ENCODE measurements at places on chromosomes 13 and 19.
A peak's percentile ranks its signal among the peaks of the same experiment; 100 is the strongest.

- no peak for DNase-seq
These were observed 66.5 kb downstream of the RXFP2 start for GRCh38 chr13:31805841-31806240.

DNA sequence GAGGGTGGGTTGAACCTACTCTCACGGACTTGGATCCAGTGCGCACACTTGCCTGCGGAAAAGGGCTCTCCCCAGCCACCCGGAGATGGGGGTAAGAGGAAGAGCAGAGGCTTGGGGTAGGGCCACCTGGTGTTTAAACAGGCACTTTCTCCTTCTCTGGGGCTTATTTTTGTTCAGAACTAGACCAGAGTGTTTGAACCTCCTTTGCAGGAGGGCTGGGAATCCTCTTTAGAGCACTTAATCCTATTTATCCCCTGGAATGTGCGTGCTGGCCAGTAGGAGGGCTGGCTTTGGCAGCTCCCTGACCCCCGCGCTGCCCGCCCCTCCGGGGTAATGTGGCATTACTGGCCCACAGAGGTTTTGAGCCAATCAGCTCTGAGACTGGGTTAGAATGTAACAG is 2.0 kb downstream of the RGS9BP start:
- no peak for DNase-seq

GRCh38 chr19:51372649-51373504 is at the start of gene NKG7:
TSS of gene NKG7 (minus strand) at chr19:51372654. CDS start at chr19:51372535, 119 bp downstream.
- peak; percentile 94 for DNase-seq

DNA sequence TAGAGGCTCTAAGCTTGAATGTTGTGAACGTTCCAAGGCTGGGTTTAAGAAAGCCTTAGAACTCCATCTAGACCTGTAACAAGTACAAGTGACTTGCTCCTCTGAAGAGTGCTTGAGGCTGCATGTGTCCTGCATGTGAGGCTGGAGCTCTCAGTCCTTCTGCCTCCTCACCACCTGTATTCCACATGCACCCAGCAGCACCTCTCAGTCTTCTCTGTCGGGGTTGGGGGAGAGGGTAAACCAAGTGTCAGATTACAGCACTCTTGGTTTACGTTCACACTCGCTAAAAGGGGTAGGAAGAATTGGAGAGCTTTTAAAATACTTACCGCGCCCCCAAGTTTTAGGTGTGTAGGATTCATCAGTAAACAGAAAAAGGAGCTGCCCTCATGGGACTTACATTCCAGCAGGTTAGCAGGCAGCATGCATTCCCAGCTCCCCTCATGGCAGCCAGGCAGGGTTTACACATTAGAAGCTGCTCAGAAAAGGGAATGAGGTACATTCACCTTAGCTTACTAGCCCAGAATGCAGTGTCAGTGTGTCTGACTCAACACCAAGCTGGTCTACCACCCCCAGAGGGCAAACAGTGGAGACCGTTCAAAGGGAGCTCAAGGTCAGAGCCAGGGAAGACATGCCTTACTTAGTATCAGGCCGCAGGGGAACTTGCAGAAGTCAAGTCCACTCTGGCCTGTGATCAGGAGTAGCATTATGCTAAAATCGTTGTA is 248.1 kb downstream of the PCCA start:
- no peak for DNase-seq

DNA sequence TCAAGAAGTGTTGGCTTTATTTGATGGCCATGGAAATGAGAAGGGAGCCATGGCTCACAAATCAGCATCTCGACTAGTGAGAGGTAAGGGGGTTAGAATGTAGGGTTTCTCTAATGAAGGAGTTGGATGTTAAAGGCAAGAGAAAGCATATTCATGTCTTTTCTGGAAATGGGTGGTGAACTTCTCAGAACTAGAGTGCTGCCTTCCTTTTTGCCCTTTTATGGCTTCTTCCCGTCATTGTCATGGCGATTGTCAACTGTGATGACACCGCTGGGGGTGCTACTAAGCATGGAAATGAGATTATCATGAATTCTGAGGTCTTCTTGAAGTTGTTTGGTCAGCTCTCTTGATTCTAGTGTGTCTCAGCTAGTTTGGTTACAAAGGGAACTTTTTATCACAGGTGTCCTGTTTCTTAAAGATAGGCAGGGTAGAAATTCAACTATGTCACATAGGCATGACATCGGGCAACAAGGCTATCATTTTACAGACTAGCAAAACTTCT is 180.4 kb downstream of the LIG4 start:
- DNase-seq = no peak

DNA sequence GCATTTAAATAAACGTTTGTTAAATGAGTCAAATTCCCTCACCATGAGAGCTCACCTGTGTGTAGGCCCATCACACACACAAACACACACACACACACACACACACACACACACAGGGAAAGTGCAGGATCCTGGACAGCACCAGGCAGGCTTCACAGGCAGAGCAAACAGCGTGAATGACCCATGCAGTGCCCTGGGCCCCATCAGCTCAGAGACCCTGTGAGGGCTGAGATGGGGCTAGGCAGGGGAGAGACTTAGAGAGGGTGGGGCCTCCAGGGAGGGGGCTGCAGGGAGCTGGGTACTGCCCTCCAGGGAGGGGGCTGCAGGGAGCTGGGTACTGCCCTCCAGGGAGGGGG is 8.5 kb upstream of the CEACAM5 start:
- no peak for DNase-seq

GRCh38 chr13:29510651-29511084 is 84.8 kb downstream of the SLC7A1 start:
- no peak for DNase-seq

- no peak for DNase-seq
These were observed 26.9 kb downstream of the CDK8 start for GRCh38 chr13:26280822-26281221.

GRCh38 chr13:97781891-97782305 is 171.6 kb upstream of the IPO5 start:
- no peak for DNase-seq

DNA sequence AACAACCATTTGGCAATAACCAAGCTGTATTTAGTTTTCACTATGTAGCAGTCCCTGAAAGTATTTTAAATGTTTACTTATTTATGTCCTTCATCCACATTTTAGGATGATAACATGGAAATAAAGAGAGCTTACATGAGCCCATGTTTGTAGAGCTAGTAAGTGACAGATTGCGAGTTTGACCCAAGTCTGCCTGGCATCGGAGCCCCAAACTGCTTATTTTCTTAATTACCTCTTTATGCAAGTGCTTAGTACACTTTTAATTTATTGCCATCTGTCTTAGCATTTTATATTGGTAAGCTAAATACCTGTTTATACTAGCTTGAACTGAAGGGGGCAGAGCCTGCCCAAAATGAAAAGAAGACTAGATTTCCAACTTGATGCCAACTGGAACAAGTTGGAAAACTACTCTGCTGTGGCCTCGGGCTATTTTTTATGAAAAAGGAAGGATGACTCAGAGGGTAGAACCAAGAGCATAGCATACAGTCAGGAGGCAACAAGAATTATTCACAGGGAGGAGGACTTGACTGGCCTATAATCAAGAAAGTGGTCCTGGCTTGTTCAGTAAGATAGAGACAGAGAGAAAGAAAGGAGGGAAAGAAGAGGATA is 150.2 kb downstream of the NDFIP2 start:
- DNase-seq = no peak

DNA sequence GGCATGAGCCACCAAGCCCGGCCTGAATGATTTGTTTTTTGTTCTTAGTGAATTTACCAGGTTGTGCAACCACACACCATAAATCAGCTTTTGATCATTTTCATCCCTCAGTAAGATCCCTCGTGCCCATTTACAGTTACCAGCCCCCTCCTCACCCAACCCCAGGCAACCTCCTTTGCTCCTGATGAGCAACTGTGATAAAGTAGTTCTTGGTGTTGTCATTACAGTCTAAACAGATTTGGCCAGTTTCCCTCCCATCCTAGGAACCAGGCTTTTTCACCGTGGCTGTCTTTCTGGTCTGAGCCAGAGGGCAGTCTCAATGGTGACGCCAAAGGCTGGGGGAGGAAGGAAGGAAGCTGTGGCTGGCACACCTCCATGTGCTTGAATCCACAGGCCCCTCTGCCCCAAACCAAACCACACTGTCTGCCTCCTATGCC is 61.2 kb upstream of the WDFY2 start:
- peak; percentile 86 for DNase-seq

DNA sequence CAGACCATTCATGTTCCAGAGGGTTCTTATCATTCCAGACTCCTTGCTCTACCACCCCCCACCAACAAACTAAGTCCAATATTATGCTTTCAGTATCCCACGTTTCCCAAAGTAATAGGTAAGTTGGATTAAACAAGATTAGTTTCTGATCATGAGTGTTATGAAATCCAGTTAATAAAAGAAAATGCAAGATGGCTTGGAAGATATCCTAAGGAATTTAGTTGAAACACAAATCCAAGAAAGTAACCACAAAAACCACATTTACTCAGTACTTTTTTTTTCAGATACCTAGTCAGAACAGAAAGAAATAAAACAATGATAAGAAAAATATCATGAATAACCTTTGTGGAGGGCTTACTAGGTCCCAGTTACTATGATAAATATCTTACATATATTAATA is 119.4 kb upstream of the MIR17HG start:
- DNase-seq = no peak

DNA sequence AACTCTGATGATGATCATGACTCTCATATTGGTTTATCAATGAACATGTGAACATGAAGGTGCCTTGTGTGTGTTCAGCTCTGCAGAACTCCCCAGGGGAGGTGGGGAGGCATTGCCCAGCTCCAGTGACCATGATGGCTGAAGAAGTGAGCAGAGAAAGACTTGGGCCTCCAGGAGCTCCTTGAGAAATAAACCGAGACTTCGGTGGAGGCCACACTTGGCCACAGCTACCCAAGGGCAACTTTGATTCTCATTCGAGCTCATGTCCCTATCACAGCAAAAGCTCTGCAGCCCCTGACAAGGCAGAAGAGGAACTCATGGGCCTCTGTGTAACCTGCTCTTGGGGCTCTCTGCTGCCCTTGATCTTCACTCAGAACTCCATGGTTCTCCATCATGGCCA is 44.1 kb upstream of the ZNF536 start:
- no peak for DNase-seq

DNA sequence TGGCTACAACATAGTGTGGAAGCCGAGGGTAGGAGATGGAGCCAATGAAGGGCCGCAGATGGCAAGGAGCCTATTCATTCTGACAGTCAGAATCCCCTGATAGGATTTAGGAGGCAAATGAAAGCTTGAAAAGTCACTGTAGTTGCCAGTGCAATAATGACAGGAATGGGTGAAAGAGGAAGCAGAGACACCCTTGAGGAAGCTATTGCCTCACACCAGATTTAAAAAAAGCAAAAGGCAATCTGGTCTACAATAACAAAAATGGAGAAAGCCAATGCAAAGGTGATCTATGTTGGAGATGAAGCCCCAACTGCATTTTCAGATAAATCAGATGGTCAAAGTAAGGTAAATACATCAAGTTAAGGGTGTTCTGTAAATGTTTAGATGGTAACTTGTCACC is 158.5 kb downstream of the TUBA3C start:
- no peak for DNase-seq

GRCh38 chr19:35935911-35936737 is at the start of gene LRFN3:
TSS of gene LRFN3 (plus strand) at chr19:35936374. CDS start at chr19:35939426, 3,052 bp downstream.
- DNase-seq = no peak

DNA sequence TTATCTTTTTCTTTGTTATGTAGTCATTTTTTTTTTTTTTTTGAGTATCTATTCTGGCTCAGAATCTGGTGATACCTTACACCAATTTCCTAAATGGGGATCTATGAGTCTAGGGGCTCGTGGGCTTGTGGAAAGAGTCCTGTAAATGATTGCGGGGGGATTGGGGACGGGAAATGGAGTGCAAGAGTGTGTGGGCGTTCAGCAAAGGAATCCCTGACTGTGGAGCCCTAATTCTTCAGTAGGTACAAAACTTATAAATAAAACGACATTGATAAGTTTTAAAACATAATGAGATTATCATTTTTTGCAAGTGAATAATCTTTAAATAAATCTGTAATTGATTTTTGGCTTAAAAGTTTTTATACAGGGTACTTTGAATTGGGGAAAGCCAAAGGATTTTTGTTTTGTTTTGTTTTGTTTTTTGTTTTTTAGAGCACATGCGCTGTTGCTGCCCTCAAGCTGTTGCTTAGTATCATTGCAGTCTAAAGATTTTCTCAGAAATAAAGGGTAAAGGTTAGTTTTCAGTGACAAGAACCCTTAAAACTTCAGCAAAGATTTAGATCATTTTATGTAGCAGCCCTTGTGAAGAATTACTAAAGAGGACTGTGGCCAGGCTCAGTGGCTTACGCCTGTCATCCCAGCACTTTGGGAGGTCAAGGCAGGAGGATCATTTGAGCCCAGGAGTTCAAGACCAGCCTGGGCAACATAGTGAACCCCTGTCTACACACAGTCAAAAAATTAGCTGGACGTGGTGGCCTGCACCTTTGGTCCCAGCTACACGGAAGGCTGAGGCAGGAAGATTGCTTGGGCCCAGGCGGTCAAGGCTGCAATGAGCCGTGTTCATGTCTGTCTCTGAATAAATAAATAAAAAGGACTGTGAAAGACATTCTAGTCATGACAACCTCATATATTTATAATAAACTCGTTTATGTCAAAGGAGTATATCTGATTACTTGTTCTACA is 1.7 kb downstream of the ERCC5 start:
- DNase-seq = peak; percentile 67

DNA sequence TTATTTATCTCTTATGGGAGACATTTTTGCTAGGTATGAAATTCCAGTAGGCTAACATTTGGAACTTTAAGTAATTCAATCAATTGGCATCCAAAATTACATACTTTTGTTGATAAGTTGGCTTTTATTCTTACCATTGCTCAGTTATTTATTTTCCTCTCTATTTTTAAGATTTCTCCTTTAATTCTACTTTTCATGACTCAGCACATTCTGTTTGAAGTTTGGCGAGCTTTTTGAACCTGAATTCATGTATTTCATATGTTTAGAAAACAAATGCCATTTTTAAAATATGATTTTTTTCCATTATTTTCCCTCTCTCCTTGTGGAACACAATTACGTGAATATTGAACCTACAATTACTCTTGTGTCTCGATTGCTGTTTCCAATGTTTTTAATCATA is 2896.3 kb upstream of the PCDH20 start:
- DNase-seq = no peak

GRCh38 chr13:99357131-99357596 is 50.0 kb upstream of the GPR183 start:
- DNase-seq = no peak

- no peak for DNase-seq
These were observed 820.6 kb downstream of the PCDH17 start for GRCh38 chr13:58452123-58452623.

DNA sequence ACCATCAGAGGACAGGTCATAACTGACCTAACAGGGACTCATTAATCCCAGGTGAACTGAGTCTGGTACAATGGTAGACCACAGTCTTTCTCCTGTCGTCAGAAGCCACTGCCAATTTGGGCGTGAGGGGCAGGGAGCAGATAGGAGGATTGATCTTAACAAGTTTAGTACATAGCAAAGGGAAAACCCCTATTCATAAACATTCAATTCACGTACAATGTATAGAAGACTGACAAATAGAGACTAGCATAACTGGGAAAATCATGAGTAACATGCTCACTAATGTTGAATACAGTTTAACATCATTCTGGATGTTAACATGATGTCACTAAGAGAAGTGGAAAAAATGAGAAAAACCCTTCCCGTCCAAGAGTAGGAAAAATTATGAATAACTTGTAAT is 54.1 kb downstream of the SLC7A1 start:
- DNase-seq = no peak

Measured in T-helper 2 cell (primary cell).